ENCODE measurements at places on chromosomes 6 and 20.
A peak's percentile ranks its signal among the peaks of the same experiment; 100 is the strongest.

DNA sequence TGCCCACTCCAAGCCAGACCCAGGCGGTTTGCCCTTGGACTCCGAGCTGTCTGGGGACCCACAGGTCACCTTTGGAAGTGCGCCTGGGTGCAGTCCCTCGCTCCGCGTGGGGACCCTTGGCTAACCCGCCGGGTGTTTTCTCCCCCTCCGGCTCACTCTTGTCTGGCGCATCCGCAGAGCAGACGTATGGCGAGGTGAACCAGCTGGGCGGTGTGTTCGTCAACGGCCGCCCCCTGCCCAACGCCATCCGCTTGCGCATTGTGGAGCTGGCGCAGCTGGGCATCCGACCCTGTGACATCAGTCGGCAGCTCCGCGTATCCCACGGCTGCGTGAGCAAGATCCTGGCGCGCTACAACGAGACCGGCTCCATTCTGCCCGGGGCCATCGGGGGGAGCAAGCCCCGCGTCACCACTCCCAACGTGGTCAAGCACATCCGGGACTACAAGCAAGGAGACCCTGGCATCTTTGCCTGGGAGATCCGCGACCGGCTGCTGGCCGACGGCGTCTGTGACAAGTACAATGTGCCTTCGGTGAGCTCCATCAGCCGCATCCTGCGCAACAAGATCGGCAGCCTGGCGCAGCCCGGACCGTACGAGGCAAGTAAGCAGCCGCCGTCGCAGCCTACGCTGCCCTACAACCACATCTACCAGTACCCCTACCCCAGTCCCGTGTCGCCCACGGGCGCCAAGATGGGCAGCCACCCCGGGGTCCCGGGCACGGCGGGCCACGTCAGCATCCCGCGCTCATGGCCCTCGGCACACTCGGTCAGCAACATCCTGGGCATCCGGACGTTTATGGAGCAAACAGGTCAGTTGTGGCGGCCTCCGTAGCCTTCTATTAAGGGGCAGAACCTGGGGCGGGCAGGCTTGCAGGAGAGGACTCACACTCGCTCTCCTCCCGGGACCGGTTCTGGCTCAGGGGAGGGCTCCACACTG is 1.1 kb downstream of the PAX1 start:
- DNase-seq = no peak

DNA sequence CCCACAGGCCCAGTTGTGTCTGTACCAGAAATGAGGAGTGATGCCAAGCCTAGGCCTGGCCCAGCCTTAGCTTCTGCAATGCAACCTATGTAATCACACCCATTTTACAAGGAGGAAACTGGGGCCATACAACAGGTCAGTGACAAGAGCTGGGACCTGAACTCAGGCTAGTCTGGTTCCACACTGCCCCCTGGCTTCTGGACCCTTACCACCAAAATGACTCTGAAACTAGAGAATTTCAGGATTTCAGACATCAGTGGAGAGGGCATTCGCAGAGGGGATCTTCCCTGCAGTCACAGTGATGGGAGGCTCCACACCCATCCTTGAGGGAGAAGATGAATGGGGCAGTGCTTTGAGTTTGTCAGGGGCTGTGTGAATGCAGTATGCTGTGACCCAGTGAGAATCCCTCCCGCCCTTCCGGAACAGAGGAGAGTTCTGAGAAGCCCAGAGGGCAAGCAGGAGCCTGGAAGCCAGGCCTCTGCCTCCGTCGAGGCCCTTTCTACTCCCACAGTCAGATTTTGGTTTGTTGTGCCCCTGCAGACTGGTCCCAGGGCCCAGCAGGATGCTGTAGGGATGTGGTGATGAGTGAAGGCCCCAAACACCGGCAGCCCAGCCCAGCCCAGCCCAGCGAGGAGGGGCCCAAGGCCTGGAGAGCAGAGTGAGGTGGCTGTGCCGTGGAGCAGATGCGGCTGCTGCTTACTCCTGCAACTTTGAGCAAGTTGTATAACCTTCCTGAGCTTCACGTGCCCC is 48.1 kb upstream of the MYL9 start:
- DNase-seq = no peak

DNA sequence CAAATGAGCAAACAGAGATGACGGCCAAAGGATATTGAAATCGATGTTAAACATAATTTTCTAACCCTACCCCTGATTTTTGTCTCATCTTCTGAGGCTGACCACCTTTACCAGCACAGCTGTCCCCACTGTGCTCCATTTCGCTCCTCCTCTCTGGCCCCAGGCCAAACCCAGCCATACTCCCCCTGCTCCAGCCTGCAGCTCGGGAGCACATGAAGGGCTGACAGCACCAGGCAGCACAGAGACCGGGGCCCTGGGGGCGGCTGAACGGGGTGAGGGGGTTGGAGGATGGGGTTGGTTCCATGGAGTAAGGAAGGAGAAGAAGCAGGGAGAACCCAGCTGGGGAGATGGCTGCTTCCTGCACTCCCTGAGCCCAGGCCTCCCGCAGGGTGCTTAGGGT is 3.2 kb upstream of the NCR2 start:
- DNase-seq = no peak

DNA sequence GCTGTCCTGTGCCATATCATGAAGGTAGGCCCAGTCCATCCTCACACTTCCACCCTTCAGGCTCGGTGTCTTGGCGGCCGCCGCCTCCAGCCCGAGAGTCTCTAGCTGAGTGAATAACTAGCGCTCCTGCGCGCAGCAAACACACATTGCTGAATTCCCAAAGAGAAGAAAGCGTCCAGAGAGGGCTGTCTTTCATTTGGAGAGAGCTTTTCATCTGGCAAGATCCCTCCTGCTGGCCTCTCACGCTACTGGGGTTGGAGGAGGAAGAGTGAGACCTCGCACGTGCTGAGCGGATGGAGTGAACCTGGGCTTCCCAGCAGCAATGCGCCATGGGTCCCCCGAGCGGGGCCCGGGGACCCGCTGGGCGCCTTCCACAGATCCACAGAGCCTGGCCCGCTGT is 73.2 kb downstream of the NCR2 start:
- no peak for DNase-seq

- no peak for DNase-seq
These were observed 10.9 kb downstream of the FYN start for GRCh38 chr6:111862314-111862713.

- no peak for DNase-seq
These were observed 68.8 kb upstream of the EPB41L1 start for GRCh38 chr20:36085686-36086267.

GRCh38 chr6:149221774-149222070 is 95.8 kb upstream of the TAB2 start:
- no peak for DNase-seq

- DNase-seq = no peak
These were observed 97.0 kb downstream of the KCNB1 start for GRCh38 chr20:49385465-49385864.

GRCh38 chr6:36419310-36419709 is 23.3 kb downstream of the PXT1 start:
- no peak for DNase-seq

DNA sequence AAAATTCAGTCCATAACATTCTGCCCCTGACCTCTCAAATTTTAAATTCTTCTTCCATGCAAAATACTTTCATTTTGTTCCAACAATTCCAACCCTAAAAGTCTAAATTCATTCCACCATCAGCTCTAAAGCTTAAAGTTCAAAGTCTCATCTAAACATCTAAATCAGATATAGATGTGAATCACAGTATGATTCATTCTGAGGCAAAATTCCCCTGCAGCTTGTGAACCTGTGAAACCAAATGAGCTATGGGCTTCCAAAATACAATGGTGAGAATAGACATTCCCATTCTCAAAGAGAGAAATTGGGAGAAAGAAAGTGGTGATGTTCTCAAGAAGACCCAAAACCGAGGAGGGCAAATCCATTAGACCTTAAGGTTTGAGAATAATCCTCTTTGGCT is 309.8 kb downstream of the HIVEP2 start:
- no peak for DNase-seq

GRCh38 chr6:70282919-70283461 is 19.9 kb downstream of the COL9A1 start:
- no peak for DNase-seq

- no peak for DNase-seq
These were observed 21.4 kb upstream of the ULBP3 start for GRCh38 chr6:150090328-150090727.

GRCh38 chr6:2353412-2354137 is 108.2 kb upstream of the GMDS start:
- DNase-seq = peak; percentile 24

DNA sequence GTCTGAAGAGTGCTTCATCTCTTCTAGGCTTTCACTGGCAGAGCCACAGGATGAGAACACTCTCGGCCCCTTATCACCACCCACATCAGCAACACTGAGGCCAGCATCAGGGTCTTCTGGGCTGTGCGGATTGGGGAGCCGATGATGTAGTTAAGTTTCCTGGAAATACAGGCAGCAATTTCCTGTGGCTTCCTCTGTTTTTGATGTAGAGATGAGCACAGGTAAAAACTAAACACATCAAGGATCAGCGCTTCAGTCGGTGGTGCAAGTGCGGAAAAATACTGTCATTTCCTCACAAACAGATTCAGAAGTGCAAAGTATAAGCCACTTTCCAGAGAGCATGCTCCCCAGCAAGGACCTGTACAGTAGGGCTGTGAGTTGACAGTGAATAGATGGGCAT is 62.6 kb downstream of the BACH2 start:
- peak; percentile 84 for DNase-seq

DNA sequence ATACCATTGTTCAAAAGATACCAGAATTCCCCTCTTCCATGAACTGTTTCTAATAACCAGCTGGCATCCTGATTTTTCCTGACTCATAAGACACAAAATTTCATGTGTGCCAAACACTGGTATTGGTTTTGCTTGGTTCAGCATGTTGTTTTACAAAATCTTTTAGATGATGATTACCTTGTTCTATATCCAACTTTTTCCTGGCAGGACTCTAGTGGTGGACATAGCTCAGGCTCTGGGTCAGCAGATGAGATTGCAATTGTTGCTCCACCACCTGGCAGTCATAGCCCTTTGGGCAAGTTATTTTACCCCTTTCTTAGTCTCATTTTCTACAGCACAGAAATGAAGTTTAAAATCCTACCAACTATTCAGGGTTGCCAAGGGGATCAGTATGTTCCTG is 6.2 kb downstream of the TRIM38 start:
- no peak for DNase-seq

DNA sequence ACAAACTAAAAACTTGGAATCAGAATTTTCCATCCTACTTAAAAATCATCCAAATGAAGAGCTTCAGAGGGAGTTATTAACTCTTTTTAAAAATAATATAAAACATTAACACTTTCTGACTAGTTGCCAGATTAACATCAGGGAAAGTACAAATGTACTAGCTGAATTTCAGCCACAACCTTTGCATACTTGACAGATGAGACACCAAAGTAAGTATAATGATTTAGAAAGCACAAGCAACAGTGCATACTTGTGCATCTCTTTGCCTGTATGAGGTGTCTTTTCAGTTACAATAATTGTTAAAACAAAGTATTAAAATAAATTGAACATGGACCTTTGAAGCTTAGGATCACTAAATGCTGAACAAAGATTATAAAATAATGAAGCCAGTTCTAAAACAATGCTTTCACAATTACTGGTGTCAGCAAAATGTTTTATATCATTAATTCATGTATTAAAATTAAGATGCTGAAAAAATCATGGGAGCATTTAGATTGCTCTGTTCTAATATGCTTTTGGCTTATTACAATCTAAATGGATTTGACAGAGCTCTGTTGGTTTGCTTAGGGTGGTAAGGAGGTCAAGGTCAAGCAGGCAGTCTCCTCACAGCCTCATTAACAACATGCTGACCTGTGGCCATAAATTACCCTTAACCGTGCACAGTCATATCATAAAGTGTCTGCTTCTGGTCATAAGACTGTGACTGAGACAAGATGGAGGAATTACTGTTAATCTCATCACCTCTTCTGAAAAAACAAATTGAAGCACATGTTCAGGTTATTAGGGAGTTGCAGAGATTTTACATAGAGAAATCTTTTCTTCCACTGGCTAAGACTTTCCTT is 15.1 kb downstream of the RNF217 start:
- no peak for DNase-seq

DNA sequence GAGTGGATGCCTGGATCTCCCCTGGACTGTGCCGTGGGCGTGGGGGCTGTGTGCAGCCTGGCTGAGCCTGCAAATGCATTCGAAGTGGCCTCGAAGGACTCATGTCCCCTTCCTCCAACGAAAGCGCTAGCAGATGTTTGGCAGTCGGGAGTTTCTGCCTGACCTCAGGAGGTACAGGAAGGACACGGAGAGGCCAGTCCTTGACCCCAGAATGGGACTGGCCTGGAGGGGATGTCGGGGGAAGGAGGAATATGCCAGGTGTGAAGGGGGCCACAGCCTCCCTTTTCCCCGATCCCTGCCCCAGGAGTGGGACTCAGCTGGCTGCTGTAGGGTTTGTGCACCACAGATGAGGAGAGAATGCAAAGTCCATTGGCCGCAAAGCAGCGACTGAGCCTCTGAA is 45.6 kb downstream of the APCDD1L start:
- no peak for DNase-seq

DNA sequence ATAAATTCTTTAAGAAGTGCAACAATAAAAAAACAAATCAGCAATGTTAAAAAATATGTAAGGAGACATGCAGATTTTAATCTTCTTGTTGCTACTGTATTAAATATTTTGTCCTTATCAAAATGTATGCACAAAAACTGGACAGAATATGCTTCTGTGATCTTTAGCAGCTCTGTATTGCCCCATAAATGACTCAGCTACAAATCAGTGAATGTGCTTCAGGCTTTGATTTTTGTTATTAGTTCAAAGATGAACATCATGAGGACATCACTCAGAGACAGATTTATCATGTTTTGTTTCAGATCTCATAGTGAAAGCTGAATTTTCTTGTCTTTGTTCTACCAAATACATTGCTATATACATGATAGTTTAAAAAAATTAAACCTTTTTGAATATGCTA is 312.4 kb downstream of the GRIK2 start:
- DNase-seq = no peak

- no peak for DNase-seq
These were observed 19.9 kb upstream of the SASH1 start for GRCh38 chr6:148322704-148323103.

GRCh38 chr6:155301867-155302266 is 12.4 kb downstream of the TFB1M start:
- no peak for DNase-seq

DNA sequence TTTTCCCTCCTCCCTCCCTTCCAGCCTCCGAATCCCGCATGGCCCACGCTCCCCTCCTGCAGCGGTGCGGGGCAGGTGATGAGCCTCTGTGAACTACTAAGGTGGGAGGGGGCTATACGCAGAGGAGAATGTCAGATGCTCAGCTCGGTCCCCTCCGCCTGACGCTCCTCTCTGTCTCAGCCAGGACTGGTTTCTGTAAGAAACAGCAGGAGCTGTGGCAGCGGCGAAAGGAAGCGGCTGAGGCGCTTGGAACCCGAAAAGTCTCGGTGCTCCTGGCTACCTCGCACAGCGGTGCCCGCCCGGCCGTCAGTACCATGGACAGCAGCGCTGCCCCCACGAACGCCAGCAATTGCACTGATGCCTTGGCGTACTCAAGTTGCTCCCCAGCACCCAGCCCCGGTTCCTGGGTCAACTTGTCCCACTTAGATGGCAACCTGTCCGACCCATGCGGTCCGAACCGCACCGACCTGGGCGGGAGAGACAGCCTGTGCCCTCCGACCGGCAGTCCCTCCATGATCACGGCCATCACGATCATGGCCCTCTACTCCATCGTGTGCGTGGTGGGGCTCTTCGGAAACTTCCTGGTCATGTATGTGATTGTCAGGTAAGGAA is at the start of gene OPRM1:
Gene OPRM1 (plus strand): TSS at position 10 of the 612 bp plus-strand sequence. CDS start 305 bp downstream, at position 315.
- DNase-seq = no peak
